ENCODE measurements at places on chromosomes 6 and 20.

DNA sequence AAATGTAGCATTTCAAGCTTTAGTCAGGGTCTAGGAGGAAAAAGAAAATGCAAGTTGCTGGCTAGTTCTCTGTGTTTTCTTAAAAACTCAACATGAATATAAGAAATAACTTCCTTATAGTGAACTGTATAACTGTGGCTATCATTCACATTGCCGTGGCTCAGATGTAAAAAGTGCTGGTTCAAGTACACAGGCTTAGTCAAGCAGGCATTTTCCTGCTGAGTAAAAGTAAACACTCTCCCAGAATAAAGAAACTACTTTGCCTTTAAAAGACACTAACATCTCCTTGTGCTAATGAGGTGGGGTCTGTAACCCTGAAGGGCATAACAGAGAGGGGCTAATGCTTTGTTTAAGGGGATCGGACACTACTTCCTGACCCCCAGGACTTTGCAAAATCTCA lies 3.3 kb downstream of the ATP5F1E start:
- DNase-seq = no peak

GRCh38 chr6:2857185-2857579 lies 15.5 kb upstream of the SERPINB1 start:
- no peak for DNase-seq

GRCh38 chr20:3786126-3786484 lies 435 bp downstream of the CENPB start:
- DNase-seq = no peak

DNA sequence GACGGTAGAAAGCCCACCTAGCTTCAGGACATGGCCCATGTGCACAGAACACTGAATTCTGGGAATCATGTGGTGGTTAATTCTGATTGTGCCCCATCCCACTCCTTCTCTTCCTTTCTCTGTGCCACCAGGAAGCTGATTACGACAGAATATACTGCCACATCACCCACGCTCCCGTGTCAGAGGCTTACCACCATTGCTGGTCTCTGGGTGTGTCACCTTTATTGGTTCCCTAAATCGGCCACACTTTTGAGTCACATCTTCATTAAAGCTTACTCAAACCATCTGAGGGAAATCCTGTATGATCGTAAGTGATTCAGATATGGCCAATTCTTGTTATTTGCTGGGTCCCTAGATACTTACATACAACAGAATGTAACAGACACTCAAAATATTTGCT lies 3.1 kb downstream of the TRMT6 start:
- DNase-seq = no peak

GRCh38 chr20:23683807-23684206 lies 5.0 kb downstream of the CST4 start:
- DNase-seq = peak; percentile 39

GRCh38 chr6:127092466-127092865 lies 26.0 kb upstream of the RSPO3 start:
- no peak for DNase-seq

DNA sequence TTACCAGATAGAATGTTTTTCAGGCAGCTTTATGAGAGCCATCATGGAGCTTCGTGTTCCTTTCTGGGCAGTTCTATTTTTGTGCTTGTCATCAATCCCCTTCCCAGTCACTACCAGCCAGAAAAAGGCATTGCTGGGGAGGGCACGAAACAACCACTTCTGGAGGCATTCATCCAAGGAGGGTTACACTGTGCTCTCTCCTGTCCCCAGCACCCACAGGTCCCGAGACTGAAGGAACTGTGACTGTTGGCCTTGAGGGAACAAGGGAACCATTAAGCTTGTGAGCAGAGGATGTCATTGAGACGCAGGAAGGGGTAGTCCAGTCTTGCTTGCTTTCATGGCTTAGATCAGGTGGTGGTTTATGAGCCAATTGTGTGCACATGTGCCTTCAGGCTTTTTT lies 20.1 kb upstream of the ENPP5 start:
- no peak for DNase-seq

DNA sequence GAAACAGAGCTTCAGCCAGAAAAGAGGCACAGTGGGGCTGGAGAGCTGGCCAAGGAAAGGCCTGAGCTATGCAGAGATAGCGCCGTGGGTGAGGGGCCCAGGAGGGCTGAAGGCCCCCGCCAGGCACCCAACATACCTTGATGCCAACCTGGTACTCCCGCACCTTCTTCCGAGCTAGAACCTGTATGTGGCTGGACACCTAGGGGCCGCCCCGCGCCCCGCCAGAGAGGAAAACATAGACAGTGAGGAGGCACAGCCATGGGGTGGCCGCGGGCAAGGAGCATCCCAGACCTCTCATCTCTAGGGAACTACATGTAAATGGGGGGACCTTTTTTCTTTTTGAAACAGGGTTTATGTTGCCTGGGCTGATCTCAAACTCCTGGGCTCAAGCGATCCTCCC lies 12.0 kb downstream of the RPL10A start:
- no peak for DNase-seq

DNA sequence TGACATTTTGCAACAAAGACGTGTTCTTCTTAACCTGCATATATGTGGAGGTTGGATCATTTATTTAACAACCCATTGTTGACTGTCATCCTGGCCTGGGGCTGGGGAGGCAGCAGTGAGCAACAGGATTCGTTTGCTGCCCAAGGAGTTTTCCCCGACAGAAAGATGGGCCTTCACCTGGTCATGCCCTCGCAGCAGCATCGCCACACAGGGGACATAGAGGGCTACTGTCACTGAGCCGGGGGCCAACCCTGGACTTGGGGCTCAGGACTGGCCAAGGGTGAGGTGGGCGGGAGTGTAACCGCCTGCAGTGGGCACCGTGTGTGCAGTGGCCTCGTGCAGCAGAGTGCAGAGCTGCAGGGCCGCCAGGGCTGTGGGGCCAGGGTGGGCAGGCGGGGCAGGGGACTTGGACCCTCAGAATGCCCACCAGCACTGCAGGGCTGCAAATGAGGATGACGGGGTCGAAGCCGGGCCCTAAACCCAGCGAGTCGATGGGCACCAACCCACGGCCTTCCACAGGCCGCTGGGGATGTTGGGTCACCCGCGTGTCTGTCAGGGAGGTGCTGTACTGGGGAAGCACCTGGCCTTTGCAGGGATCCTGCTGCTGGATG lies 11.8 kb downstream of the DUSP22 start:
- no peak for DNase-seq

GRCh38 chr6:51116723-51117122 lies 298.1 kb downstream of the TFAP2B start:
- DNase-seq = no peak

DNA sequence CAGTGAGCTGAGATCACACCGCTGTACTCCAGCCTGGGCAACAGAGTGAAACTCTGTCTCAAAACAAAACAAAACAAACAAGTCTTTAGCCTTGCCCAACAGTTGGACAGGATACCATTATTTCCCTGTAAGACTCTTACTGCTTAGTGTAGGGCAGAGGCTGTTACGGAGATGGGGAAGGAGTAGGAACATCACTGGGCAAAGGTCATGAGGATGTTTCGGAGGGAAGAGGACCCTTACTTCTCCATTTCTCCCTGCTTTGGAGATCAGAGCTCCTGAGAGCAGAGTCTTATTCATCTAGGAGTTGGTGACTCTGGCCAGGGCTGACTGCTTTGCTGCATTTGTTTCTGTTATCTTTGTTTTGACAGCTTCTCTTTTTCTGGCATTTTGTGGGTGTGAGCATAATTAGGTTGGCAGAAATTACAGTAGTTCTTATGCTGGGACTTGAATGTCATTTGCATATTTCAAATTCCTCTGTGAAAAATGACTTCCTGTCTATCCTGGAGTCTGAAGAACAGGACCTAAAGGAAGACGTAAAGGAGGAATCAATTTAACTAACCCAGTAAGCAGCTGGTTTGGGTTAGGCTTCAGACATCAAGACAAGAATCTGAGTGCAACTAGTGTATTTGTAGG lies 89.0 kb downstream of the CDS2 start:
- DNase-seq = no peak

- no peak for DNase-seq
Observed at GRCh38 chr6:106309766-106310373, 15.7 kb downstream of the ATG5 start.

DNA sequence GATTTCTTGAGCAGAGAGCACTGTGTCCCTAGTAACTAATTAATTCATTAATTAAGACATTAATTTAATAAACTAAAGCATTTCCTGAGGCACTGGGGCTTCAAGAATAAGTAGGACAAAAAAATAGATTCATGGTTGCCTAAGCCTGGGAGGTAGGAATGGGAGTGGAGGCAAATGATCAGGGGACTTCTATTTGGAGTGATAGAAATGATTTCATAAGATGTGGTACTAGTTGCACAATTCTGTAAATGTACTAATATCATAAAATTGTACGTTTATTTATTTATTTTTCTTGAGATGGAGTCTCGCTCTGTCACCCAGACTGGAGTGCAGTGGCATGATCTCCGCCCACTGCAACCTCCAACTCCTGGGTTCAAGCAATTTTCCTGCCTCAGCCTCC lies 287.2 kb downstream of the KHDC1L start:
- DNase-seq = no peak

- DNase-seq = no peak
Observed at GRCh38 chr6:19538096-19538495, 299.1 kb upstream of the ID4 start.

DNA sequence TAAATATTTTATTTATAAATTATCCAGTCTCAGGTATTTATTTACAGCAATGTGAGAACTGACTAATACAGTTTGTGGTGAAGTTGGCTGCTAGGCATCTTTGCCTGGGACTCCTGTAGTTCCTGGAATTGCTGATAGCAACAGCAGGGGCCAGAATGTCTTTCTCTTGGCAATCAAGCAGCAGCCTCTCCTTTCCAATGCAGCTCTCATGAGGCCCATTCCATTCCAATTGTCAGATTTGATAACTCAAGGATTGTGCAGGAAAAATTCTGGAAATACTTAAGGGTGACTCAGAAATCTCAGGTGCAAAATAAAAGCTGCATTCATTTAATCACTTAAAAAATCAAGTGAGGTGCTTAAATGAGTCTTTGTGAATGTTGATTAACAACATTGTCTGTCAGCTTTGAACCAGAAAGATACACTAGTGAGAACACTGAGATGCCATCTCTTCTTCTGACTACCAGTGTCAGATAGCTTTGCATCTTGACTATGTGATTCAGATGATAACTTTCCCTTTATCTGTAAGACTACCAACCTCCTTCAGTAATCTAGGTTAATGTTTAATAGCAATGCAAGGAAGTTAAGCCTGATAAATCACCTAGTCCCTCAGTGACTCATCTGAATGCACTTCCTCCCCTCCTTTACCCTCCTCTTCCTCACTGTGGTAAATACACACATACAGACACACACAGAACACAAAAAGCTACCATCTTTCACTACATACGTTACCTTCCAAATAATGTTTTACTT lies 32.1 kb upstream of the COL21A1 start:
- no peak for DNase-seq

DNA sequence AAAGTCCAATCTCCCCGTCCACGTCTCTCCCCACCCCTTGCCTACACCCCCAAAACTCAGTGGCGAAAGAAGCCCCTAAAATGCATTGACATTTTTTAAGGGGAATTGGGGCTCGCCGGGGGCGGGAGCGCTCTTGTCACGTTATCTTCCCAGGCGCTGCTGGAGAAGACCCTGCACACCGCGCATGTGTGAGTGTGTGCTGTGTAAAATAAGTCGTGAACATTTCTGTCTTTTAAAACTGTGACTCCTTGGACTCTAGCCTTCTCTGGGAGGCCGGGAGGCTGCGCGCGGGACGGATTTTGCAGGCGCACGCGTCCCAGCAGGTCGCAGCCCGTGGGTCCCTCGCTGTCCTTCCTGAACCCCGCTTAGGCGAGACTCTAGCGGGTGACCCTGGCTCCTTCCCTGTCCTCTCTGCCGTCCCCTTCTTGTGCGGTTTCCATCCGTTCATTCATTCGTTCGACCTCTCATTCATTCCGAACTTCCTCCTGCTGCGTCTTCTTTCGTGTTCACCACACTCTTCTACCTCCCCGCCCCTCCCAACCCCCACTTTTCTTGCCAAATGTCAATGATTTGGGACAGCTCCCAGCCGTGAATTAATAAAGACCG lies 2.2 kb downstream of the NRN1 start:
- no peak for DNase-seq

GRCh38 chr20:48605364-48606171 lies 222.2 kb downstream of the PREX1 start:
- peak; percentile 20 for DNase-seq

- DNase-seq = no peak
Observed at GRCh38 chr20:1811621-1812498, 83.3 kb upstream of the SIRPA start.

GRCh38 chr6:124780623-124781022 lies 181.6 kb upstream of the RNF217 start:
- no peak for DNase-seq

DNA sequence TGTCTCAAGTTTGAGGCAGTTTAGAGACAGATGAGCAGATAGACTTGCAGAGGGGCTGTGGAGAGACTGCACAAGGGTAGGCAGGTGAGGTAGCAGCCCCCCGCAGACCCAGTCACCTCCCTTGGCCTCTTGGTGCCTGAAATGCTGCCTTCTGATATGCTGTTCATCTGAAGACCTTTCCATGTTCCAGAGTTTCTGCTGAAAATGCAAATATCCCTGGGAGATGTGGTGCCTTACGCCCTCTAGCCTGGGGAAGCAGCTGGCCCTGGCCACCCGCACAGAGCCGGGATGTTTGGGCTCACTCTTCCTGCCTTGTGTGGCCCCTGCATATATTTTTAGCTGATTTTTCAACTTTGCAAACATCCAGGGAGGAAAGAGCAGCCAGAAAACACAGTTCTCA lies 51.4 kb downstream of the TMEM242 start:
- DNase-seq = no peak

- no peak for DNase-seq
Observed at GRCh38 chr6:158991017-158991723, 8.8 kb downstream of the RSPH3 start.

DNA sequence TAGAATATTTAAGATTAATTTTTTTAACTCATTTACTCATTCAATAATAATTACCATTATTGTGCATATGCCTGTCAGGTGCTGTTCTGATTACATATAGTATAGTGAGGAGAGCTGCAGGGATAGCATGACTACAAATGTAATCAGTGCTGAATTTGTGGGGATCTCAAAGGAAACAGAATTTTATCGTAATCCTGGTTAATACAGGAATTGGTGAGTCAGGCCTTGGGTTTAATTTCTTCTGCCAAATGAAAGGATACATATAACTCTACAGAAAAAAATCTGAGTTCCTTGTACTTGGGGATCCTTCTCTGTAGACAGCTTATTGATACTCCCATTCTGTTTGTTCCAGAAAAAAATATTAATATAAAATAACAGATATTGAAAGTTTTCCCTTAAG lies 297.2 kb downstream of the GJA1 start:
- DNase-seq = no peak
